Muscle of arm (tissue), 14 donors: ENCODE measurements at places on chromosomes 7 and 10. TPM values are rescaled to one million over a fixed set of nuclear protein-coding genes. Genes with fewer than 3 reads are reported as not detected.

Gene FRAT2
- 3.8 TPM for polyA plus RNA-seq

Gene MALRD1
- 0.84 TPM for polyA plus RNA-seq

Gene ANKRD61
- not detected for polyA plus RNA-seq

Gene GHRHR
- polyA plus RNA-seq, result 2.3 TPM

Gene AVPI1
- 2.9 TPM for polyA plus RNA-seq

DNA sequence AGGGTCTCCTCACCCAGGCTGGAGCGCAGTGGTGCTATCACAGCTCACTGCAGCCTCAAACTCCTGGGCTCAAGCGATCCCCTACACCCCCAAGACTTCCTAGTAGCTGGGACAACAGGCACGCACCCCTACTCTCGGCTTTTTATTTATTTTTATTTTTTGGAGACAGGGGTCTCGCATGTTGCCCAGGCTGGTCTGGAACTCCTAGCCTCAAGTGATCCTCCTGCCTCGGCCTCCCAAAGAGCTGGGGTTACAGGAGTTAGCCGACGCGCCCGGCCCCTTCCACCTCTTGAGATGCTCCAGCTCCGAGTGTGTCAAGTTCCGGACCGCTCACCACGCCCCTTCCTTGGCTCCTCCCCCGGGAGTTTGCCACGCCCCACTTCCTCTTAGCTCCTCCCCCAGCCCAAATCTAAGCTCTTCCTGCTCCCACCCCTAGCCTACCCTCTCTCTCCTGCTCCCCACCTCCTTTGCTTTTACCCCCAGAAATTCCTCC lies 6.3 kb downstream of the NAT16 start:
- DNase-seq, result no peak

DNA sequence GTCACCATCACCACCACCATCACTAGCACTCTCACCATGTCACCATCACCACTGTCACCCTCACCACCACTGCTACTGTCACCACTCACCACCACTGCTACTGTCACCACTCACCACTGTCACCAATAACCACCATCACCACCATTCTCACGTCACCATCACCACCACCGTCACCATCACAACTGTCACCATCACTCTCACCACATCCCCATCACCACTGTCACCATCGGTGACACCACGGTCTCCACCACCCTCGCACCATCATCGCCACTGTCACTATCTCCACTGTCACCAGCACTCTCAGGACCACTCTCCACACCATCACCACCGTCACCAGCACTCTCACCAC lies 130.4 kb downstream of the MAD1L1 start:
- no peak for DNase-seq

DNA sequence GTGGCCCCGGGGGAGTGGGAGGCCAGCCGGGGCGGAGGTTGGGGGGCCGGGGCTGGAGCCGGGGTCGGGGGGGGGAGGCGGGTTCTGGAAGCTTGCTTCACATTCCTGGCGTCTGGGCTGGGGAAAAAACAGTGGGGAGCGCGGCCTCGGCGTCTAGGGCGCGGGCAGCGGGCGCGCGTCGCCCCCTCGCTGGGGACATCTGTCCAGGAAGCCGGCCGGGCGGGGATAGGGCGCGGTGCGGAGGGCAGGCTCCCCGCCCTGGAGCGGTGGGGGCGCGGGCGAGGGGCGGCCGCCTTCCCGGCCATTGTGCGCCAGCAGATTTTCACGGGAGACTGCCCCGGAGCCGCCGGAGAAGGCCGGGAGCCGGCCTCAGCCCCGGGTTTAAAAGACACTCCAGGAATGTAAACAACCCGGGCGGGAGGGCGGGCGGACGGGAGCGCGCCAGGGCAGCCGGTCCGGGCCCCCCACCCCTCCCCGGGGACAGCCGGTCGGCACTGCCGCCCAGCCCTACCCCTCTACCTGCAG lies 1.4 kb downstream of the ZMIZ1 start:
- DNase-seq, result no peak

DNA sequence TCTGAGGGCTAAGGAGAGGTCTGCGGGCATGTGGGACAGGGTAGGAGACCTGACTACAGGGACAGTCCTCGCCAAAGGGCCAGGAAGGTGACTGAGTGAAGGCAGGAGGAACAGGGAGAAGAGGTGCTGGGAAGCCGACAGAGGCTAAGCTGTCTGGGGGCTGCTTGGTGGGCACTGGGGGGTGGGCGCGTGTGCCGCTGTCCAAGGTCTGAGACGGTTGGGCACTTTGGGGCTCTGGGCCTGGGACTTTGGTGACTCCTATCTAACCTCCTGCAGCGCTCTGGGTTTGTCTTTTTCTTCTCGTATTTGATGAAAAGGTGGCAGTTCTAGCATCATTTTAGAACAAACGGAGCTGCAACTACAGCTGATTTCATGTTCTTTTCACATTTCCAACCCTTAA lies 141.5 kb downstream of the C10orf105 start:
- DNase-seq, result no peak

- DNase-seq, result no peak
These were observed 44.2 kb downstream of the PDE1C start for GRCh38 chr7:32026083-32026425.

DNA sequence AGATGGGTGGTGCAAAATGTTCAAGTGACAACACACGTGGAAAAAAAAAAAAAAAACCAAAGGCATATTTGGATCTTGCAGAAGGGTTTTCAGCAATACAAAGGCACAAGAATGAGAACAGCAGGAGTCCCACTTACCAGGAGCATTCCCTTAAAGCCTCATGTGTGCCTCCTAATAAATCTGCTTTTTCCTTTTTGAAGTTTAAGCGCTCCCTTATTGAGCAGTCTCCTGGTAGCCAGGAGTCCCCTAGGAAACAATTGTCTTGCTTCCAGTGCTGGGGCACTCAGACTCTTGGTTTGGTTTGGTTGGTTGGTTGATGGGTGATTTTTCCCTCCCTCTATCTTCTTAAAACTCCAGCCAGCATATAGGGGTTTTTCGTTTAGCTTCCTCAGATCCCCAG lies 321.8 kb upstream of the NFE2L3 start:
- no peak for DNase-seq

DNA sequence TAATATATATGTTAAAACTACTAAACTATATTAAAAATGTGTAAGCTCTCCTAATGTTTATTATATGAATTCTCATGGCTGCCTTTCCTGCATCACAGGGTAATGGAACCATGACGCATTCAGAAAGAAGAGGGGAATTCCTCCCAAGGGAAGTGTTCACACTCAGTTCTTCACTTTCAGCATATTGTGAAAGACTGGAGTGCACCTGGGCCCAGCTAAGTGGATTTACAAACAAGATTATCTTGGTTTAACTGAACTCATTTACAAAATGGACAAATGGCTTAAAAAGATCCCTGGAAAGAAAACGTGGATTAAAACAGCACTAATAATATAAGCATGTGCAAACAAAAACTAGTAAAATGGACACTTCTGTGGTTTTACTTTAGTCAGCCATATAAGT lies 149.8 kb downstream of the DOCK4 start:
- peak; percentile 19 for DNase-seq

DNA sequence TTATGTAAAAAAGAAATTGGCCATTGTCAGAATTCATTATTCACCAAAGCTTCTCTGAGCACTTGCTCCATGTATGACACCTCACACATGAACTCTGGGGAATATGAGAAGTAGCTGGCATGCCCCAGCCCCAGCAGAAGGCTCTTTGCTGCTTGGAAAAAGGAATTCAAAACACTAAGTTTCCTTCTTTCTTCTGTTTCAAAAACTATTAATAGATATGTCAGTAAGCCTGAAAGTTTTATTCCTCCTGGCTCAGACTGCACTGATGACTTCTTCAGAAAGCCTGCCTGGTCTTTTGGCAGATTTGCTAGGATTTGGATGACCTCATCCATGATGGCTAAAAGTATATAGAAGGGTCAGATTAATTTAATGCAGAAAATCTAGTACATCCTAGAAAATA lies 511.0 kb downstream of the GFRA1 start:
- DNase-seq, result peak; percentile 39

- DNase-seq, result peak; percentile 35
These were observed 137.6 kb upstream of the CDK6 start for GRCh38 chr7:92973974-92974373.

DNA sequence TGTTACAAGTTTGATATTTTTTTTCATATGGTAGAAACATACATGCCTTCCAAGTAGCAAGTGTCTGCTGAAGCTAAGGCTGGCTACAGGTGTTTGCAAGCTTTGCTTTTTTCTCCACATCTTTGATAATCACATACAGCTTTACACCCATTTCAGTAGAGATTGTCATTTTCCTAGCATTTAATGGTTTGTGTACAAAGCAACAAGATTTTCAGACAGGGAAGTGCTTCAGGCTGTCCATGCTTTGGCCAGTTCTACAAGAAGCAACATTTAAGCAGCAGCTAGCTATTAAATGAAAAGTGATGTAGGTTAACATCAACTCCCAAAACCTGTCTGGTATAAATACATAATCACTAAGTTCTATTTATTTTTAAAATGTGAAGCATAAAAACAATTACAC lies 2.3 kb downstream of the HDAC9 start:
- DNase-seq, result no peak

DNA sequence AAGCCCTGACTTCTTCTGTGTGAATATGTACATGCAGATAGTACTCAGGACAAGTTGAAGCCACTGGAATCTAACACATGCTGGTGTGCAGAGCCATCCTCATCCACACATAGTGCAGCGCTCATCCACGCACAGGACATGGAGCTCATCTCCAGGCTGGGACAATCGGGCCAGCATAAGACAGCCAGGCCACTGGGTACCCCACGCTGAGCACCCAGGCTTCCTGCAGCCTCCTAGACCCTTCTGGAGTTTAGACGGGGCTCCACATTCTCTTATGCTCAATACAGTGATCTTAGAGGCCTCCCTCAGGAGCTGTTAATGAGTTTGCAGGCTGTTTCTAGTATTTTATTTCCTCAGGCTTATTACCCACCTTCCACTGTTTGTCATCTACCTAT lies 238.9 kb downstream of the TNS3 start:
- DNase-seq, result no peak

GRCh38 chr10:113889911-113890310 lies 35.5 kb downstream of the NHLRC2 start:
- no peak for DNase-seq

- no peak for DNase-seq
These were observed 629.0 kb upstream of the IGFBP3 start for GRCh38 chr7:46549892-46550639.

- DNase-seq, result no peak
These were observed 165.4 kb downstream of the BMPER start for GRCh38 chr7:34070511-34071323.

- DNase-seq, result no peak
These were observed 27.3 kb upstream of the IFRD1 start for GRCh38 chr7:112422842-112423496.

DNA sequence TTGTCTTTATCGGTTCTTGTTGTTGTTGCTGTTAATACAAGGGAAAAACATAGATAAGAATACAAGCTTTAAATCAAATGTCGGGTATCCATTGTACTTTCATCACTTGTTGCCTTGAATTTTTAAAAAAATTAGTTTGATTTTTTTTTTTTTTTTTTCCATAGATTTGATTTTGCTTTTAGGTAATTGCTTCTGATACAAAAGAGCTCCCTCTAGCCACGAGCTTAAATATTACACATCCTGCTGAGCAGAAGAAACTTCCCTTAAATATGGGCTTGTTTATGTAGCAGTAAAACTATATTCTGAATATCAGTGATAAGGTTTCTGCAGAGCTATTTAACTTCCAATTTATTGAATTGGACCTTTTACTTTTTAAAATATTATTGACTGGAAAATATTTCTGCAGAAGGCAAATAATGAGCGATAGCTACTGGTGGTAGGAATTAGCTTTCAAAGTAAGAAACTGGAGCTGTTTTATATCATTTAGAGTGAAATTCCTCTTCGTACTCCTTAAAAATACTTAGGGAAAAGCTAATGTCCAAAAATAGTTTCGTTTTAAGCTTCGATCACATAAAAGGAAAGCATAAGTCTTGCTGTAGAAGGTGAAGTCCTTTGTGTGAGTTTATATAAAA lies 216.9 kb downstream of the POLR1F start:
- peak; percentile 19 for DNase-seq

GRCh38 chr7:152572101-152572500 lies 103.8 kb downstream of the XRCC2 start:
- DNase-seq, result no peak

GRCh38 chr10:109504401-109504800 lies 418.9 kb downstream of the XPNPEP1 start:
- no peak for DNase-seq
